Stimulated activated CD4-positive, alpha-beta T cell treated with anti-CD3 and anti-CD28 coated beads, TNF-alpha, amount 100 ng/mL, for 24 hours (primary cell): ENCODE measurements at places on chromosomes 1 and 21.

DNA sequence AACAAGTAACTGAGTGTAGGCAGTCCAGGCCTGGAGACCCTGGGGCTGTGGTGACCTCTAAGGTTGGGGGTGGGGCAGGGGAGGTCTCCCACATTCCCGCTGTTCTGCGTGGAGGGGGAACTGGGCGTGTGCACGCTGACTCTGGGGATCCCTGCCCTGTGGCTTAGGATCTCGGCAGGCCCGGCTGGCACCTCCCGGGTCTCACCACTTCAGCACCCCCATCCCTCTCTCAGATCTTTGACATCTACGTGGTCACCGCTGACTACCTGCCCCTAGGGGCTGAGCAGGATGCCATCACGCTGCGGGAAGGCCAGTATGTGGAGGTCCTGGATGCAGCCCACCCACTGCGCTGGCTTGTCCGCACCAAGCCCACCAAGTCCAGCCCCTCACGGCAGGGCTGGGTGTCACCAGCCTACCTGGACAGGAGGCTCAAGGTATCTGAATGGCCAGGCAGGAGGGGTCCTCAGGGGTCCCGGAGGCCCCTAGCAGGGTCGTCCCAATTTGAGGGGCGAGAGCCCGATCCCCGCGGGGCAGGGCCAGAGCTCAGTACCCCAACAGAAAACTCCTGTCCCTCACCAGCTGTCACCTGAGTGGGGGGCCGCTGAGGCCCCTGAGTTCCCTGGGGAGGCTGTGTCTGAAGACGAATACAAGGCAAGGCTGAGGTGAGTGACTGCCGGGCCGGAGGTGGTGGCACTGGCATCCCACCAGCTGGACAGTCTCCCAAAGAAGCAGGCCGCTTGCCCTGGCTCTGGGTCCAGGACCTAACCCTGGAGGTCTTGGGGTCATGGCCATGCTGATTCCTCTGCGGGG is 68.7 kb downstream of the TRIM11 start:
- DNase-seq: no peak

DNA sequence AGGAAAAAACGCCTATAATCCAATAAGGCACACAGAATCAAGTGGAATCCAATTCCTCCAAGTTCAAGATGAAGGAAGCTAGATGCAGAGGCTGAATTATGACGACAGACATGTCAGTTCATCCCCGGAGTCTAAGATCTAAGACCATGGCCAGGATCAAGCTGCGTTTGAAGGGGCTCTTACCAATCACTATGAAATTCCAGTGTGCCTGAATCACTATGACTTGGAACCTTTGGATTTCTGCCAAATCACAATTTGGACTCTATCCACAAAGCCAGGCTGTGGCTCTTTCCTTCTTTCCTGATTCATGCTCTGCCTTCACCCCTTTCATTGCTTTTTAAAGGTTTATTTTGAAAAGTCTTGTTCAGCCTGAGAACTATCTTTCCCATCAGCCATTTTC is 17.1 kb downstream of the OLIG2 start:
- no peak for DNase-seq

DNA sequence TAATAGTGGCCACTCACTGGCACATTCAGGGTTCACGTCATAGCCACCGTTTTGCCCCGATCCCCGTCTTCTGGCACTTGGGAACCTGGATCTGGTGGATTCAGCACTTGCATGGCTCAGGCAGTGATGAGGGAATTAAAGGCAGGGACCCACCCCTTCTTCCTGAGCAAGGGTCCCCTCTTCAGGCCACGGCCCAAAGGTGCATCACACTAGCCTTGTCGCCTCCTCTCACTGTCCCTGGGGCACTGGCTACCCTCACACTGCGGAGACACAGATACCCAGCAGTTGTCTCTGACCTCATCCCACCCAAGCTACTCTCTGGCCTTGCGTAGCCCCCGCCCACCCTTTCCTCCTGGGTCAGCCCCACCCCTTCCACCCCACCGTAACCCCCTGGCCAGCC is 19.9 kb upstream of the LDLRAP1 start:
- no peak for DNase-seq

DNA sequence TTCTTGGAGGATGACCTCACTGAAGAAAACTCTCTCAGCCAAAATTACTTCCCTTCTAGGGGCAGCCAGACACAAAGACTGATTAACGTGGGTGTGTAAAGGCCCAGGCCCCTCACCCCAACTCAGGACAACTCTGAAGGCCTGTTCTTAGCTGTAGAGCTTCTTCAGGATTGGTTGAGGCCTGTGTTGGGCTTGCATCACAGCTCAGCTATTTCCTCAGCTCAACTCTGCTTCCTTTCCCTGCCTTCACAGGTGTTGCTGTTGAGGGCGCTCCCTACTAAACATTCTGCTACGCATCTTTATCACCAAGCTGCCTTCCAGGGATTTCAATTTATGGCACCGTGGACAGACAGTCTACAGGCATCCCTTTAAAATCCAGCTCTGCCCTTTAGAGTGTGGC is 36.8 kb downstream of the MAB21L3 start:
- no peak for DNase-seq

DNA sequence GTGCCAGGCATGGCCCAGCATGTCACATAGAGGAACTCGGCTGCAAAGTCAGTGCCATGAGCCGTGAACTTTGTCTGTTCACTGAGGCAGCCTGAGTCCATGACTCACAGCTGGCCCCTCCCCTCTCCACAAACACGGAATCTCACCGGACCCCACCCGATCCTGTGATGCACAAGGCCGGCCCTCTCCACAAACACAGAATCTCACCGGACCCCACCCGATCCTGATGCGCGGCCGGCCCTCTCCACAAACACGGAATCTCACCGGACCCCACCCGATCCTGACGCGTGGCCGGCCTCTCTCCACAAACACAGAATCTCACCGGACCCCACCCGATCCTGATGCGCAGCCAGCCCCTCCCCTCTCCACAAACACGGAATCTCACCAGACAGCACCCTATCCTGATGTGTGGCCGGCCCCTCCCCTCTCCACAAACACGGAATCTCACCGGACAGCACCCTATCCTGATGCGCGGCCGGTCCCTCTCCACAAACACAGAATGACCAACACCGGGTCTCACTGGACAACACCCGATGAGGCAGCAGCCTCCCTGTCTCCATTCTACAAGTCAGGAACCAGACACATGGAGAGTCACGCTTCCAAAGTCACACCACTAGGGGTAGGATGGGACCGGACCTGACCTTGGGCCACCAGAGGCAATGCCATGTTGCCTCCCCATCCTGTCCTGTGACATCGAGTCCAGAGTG is 39.6 kb upstream of the GPR153 start:
- no peak for DNase-seq

DNA sequence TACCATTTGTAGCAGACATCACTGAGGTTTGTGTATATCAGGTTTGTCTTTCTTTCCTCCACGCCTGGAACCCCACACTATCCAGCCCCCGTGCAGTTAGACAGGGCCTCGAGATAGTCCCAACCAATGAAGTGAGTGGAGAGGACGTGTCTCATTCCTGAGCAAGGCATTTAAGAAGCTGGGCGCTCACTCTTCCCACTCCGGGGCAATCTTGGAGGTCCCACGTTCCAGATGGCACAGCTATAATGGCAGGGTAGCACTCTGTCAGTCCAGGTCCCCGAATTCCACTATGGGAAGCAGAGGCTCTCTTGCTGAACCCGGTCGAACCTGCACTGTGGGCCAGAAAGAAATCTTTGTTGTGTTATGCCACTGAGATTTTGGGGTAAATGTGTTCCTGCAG is 57.3 kb upstream of the CSF3R start:
- no peak for DNase-seq

GRCh38 chr1:161933592-161934588 is 89.8 kb downstream of the OLFML2B start:
- no peak for DNase-seq

GRCh38 chr21:44800971-44801467 is 601 bp downstream of the UBE2G2 start:
- DNase-seq: no peak

DNA sequence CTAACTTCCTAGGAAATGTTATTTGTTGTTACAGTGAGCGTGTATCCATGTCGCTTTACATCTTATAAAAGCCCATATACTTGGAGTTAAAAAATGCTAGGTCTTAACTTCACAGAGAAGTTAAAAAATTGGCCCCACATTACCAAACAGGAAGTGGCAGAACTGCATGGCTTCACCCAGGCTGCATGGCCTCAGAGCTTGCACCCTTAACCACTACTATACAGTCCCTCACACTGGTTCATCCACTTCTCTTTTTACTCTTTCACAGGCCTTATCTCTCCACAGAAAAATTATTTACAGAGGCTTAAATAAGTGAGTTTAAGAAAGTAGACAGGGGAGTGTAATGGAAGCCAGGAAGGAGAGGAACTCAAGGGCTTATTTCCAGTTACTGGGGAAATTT is 402.5 kb downstream of the HHAT start:
- DNase-seq: no peak

GRCh38 chr1:151815716-151816327 is 10.6 kb upstream of the LINGO4 start:
- DNase-seq: no peak

- DNase-seq: no peak
These were observed 49.3 kb downstream of the RAB3GAP2 start for GRCh38 chr1:220222939-220223338.

- DNase-seq: no peak
These were observed 256.0 kb upstream of the TMEM51 start for GRCh38 chr1:14897547-14897946.

DNA sequence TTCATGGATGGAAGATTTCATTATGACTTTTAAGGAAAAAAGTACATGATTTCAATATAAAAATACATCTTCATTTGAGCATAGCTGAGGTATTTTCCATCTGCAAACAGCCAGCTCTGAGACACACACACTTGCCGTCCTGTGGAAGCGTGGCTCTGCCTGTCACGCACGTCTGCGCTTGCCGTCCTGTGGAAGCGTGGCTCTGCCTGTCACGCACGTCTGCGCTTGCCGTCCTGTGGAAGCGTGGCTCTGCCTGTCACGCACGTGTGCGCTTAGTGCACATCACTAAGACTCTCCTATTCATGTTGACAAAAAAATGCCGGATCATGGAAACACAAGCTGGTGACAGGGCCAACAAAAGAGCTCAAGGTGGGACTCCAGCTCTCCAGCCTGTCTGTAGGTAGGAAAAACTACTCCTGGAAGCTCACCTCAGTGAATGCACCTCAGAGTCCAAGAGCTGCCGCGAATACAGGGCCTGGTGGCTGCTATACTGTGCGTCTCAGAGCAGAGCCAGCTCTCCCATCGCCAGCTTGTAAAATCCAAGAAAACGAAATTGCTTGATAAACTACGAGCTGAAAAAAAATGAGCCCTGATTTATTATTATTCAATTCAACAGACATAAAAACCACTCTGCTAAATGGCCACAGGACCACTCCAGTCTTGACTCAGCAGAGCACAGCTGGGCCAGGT is 69.3 kb downstream of the SLC37A1 start:
- no peak for DNase-seq

- no peak for DNase-seq
These were observed 675 bp downstream of the MYSM1 start for GRCh38 chr1:58699011-58699762.

DNA sequence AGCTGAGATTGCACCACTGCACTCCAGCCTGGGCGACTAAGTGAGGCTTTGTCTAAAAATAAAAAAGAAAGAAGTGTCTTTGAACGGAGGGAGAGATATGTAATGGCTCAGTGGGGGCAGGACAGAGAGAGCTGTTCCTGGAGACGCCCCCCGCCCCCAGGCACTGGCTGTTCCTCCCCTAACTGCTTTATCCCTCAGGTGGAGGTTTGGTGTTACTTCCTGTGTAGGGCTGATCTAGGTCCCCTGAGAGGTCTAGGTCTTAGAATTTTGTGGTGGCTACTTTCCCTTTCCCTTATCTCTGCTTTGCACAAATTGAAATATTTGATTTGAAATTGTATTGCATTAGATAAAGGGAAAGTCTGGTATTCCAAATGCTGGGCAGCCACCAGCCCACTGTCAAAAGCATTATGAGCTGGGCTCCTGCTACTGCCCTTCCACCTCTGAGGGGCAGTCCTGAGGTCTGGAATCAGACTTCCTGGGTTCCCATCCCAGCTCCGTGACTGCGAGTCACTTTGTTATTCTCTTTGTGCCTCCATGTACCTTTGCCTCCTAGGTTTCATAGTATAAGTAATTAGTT is 134.8 kb upstream of the KIF26B start:
- no peak for DNase-seq

GRCh38 chr1:173409613-173410012 is 67.5 kb upstream of the PRDX6 start:
- DNase-seq: no peak

GRCh38 chr1:175494950-175495349 is 248.4 kb downstream of the TNR start:
- DNase-seq: no peak

GRCh38 chr1:93238425-93238824 is 57.9 kb downstream of the CCDC18 start:
- DNase-seq: no peak

DNA sequence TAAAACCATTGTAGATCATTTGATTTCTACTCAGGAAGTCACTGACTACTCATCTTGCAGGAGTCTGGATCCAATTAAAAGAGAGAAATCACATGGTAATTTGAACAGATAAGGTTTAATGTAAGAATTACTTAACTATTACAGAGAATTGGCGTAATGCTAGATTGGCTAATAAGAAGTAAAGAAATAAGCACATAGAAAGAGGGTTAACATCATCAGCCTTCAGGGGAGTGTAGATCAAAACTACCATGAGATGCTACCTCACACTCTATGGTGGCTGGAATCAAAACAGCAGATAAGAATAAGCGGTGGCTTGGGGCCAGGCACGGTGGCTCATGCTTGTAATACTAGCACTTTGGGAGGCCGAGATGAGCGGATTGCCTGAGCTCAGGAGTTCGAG is 11.7 kb downstream of the ST3GAL3 start:
- no peak for DNase-seq

DNA sequence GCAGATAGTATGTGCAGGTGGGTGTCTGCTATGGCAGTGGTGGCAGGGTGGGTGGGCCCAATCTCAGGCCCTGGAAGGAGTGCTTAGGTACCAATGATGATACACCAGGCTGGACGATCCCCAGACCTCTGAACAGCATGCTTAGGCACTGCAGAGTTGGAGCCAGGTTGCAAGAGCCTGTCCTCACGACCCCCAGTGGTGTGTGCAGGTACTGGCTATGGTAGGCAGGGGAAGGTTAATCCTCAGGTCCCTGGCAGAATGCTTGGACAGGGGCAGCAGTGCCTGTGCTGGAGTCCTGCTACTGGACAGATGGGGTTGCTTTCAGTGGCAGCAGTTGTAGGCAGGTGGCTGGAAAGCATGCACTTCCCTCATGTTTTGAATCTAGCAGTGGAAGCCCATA is 100.5 kb upstream of the NEK7 start:
- no peak for DNase-seq

GRCh38 chr1:156493154-156493631 is 7.4 kb downstream of the MEF2D start:
- no peak for DNase-seq

DNA sequence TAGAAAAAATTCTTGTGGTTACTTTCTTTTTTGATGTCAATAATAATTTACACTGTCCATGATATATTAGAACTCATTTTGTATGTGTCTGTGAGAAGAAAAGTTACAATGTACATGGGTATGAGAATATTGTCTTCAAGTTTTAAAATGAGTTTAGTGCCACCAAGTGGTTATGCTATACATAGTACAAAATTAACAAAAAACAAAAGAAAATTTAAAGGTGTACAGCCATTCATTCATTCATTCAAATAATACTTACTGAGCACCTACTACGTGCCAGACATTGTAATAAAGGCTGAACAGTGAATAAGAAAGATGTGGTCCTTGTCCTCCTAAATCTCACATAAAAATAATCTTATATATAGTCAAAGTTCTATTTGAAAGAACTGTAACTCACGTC is 27.7 kb downstream of the UCHL5 start:
- no peak for DNase-seq
